ENCODE measurements at places on chromosomes 3 and 15. TPM values are rescaled to one million over a fixed set of nuclear protein-coding genes. Genes with fewer than 3 reads are reported as not detected.

- peak overlapping the region; percentile 54 for H3K27ac ChIP-seq
- no peak for DNase-seq
- no peaks in the 10 kb centered on the region for H3K36me3 ChIP-seq
- H3K4me3 ChIP-seq = no peak overlapping the region
Observed at GRCh38 chr3:194265996-194266964, 84.8 kb downstream of the CPN2 start.

DNA sequence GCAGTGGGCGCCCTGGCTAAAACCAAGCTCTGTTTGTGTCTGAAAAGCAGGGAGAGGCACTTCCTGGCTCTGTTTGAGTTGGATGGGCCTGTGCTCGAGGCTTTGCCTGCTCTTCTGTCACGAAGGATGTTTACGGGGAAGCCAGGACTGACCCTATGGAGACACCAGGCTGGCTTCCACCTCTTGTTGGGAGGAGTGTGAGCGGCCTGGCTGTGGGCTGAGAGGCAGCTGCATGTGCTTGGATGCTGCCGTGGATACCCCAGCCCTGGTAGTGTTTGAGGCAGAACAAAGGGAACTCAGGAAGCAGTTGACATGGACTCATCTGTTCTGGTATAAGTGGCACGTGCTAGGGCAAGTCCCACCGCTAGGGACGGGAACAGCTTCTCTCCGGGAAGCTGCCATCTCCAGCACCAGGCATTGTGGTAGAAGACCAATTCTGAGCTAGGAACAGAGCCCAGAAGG lies 17.6 kb upstream of the SLC41A3 start:
- no peaks in the 10 kb centered on the region for H3K36me3 ChIP-seq
- no peak overlapping the region for H3K27ac ChIP-seq
- H3K4me1 ChIP-seq = no peaks in the 10 kb centered on the region
- no peaks in the 10 kb centered on the region for H3K27me3 ChIP-seq

- no peaks in the 10 kb centered on the region for H3K36me3 ChIP-seq
- peaks cover 25% of the 10 kb centered on the region for H3K4me1 ChIP-seq
- no peak for DNase-seq
- H3K27me3 ChIP-seq = no peaks in the 10 kb centered on the region
- no peak overlapping the region for H3K27ac ChIP-seq
- no peak overlapping the region for H3K4me3 ChIP-seq
Observed at GRCh38 chr3:187265461-187265955, 26.0 kb downstream of the MASP1 start.

GRCh38 chr15:92069308-92070250 lies 216.1 kb downstream of the SLCO3A1 start:
- no peaks in the 10 kb centered on the region for H3K27me3 ChIP-seq
- peak; percentile 81 for DNase-seq
- H3K4me1 ChIP-seq = peaks cover 21% of the 10 kb centered on the region
- H3K4me3 ChIP-seq = peak overlapping the region; percentile 32
- no peaks in the 10 kb centered on the region for H3K36me3 ChIP-seq

DNA sequence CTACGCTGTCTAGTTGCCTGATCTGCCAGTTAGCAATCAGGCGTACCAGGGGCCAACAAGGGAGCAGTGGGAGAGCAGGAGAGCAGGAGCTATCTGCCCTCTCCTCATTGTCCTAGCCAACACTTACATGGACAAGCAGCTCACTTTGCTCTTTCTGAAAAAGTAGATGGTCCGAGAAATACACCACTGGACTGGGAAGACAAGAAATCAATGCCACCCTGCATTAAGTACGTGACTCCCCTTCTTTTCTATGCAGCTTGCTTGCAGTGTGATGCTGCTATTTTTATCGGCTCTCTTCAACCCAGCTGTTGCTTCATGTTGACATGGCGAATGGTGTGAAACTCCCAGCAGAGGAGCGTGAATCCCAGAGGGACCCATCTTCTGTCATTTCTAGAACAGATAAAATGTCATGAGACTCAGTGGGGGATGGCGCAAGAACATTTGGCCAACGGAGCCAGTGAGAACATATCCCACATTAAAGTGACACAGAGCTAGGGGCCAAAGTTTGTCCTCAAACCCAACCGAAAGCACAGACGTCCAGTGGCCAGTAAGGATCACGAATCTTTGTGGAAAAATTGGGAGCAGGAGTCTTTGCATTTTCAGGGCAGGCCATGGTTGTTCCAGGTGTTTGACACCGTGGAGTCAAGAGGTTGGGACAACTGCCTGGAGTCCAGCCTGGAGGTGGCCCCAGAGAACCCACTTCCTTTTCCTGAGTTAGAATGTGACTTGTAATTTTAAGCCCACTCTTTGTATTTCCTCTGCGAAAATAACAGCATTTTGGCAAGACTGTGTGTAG lies 53.7 kb upstream of the MEF2A start:
- H3K27me3 ChIP-seq = no peaks in the 10 kb centered on the region
- H3K4me3 ChIP-seq = no peak overlapping the region
- no peak for DNase-seq
- H3K27ac ChIP-seq = no peak overlapping the region
- H3K36me3 ChIP-seq = no peaks in the 10 kb centered on the region

GRCh38 chr15:40253167-40253790 lies 14.4 kb downstream of the PAK6 start:
- no peak for DNase-seq
- no peak overlapping the region for H3K27ac ChIP-seq
- peaks cover 31% of the 10 kb centered on the region for H3K27me3 ChIP-seq
- H3K36me3 ChIP-seq = no peaks in the 10 kb centered on the region
- H3K4me1 ChIP-seq = peaks cover 43% of the 10 kb centered on the region

DNA sequence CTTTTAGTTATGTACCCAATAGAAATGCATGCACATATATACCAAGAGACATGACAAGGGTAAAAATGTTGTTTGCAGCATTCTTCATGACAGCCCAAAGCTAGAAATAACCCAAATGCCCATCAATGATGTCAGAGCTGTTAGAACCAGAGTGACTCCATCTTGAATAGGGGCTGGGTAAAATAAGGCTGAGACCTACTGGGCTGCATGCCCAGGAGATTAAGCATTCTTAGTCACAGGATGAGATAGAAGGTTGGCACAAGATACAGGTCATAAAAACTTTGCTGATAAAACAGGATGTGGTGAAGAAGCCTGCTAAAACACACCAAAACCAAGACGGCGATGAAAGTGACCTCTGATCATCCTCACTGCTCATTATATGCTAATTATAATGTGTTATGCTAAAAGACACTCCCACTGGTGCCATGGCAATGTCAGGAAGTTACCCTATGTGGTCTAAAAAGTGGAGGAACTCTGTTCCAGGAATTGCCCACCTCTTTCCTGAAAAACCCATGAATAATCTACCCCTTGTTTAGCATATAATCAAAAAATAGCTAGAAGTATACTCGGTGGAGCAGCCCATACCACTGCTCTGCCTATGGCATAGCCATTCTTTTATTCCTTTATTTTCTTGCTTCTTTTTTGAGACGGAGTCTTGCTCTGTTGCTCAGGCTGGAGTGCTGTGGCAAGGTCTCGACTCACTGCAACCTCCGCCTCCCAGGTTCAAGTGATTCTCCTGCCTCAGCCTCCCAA lies 32.9 kb downstream of the ZBTB11 start:
- H3K27me3 ChIP-seq = no peaks in the 10 kb centered on the region
- H3K27ac ChIP-seq = no peak overlapping the region
- peak; percentile 74 for DNase-seq

PCLAF gene
- total RNA-seq = 2.5 TPM

GRCh38 chr15:33126559-33127290 lies 67.8 kb downstream of the FMN1 start:
- H3K4me1 ChIP-seq = peaks cover 21% of the 10 kb centered on the region
- H3K27me3 ChIP-seq = no peaks in the 10 kb centered on the region
- H3K4me3 ChIP-seq = peak overlapping the region; percentile 12
